ENCODE measurements at places on chromosomes 1 and 21.

- no peak for DNase-seq
These were observed 323.3 kb upstream of the AJAP1 start for GRCh38 chr1:4330805-4331766.

DNA sequence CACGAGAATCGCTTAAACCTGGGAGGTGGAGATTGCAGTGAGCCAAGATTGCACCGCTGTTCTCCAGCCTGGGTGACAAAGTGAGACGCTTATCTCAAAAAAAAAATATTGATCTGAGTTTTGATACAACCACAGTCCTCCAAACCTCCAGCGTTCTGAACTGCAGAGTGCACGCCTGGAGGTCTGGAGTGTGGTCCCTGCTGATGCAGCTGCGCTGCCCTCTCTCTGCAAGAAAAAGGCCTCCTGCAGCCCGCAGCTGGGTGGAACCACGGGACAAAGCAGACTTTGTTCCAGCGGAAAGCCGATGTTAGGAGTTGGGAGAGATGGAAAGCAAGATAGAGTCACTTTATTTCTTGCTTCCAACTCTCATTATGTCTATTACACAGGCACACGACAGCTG, 144.9 kb upstream of the SOD1 start:
- DNase-seq, result no peak

DNA sequence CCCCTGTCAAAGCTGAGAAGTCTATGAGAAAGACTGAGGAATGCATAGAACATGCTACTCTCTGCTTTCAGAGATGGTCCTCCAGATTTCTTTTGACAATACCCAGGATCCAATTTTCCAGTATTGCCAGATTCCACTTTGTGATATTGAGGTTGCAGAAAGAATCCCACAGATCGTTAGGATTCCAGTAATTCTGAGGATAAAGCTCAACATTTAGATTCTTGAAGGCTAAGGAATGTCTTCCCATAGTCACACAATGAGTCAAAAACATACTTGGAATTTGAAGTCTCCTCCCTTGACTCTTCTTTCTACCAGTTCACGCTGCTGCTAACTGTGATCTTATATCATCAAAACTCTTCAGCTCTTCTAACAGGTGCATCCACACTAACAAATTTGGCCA, 57.1 kb downstream of the TNFSF18 start:
- DNase-seq, result no peak

DNA sequence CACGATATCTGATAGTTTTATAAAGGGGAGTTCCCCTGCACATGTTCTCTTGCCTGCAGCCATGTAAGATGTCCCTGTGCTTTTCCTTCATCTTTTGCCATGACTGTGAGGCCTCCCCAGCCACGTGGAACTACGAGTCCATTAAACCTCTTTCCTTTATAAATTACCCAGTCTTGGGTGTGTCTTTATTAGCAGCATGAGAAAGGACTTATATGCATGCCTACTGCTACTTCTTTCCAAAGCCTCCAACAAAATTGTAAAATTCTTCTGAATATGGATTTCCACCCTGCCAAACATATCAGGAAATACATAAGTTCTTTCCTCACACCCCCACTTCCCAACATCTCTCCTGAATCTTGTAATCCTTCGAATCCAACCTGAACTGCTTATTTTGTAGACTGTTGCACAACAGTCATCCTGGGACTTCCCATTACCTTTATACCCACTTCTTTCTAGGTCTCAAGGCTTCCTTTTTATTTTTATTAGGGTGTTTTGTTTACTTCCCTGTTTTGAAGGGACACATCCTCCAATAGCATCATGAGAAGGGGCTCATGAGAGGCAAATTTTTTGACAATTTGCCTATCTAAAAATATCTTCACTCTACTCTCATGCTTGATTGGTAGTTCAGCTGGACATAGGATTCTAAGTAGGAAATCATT, 67.5 kb upstream of the MUTYH start:
- DNase-seq, result no peak

DNA sequence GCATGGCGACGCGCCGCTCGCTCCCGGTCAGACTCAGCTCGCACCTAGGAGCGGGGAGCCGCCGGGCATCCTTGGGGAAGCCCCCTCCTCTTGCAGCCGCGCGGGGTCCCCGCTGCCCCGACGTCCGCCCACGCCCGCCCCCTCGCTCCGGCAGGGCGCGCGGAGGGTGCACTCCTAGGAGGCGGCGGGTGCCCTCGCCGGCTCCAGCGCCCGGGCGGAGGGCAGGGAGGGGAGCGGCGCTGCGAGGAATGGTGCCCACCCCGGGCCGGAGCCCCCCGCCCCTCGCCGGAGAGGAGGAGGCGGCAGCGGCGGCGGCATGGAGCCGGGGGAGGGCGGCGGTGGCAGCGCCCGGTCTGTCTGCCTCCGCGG, 488 bp downstream of the FAM78B start:
- DNase-seq, result no peak

GRCh38 chr1:17688217-17688810, 66.8 kb upstream of the ACTL8 start:
- no peak for DNase-seq

DNA sequence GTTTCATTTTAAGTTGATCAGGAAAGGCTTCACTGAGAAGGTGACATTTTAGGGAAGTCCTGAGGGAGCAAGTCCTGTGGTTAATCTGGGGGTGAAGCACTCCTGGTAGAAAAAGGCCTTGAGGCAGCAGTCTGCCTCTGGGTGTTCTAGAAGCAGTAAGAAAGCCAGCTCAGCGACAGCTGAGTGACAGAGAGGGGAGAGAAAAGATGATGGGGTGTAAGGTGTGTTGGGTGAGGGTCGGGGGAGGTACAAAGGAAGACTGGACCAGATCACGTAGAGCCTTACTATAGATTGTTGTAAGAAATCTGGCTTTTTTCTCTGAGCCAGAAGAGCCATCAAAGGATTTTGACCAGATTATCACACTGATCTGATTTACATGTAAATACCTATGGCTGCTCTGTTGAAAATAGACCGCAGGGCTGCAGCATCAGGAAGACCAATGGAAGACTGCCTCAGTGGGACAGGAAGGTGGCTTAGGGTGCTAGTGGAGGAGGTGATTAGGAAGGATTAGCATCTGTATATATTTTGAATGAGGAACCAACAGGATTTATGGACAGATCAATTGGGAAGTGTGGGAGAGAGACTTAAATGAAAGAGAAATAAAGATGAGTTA, 131.2 kb downstream of the CDC7 start:
- DNase-seq, result no peak

DNA sequence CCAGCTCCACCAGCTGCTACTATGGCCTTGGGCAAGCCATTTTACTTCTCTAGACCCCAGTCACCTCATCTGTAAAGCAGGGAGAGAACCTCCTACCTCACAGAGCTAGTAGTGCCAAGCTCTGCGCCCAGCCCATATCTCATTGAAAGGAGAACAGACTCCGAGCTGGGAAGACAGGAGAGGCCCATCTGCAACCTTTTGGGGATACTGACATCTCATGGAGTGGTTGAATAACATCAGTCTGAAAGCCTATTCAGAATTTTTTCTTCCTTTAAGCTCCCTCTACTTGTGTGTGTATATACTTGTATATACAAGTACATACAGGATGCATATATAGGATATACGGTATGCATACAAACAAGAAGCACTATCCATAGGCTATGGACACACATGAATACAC, 279.5 kb upstream of the POU3F1 start:
- DNase-seq, result no peak

DNA sequence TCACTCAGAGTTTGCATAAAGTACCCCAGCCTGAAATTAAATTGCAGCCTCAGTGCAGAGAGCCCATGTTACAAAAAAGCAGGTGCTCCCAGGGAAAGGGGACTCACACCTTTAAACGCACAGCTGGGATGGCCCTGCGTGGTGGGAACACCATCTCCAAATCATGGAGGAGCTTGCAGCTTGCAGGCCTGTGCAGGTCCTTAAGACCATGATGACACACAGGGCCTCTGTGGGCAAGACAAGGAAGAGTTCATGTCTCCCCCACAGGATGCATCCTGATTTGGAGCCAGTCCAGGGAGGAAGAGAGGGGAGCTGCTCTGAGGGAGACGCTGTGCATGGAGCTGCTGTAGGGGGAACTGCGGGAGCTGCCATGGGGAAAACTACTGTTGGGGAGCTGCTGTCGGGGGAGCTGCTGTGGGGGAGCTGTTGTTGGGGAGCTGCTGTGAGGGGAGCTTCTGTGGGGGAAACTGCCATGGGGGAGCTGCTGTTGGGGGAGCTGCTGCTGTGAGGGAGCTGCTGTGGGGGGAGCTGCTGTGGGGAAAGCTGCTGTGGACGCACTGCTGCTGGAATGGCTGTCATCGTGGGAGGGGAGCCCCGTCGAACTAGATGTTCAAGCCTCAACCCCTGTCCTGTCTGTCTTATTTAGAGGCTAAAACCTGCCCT, 113.9 kb downstream of the MATN1 start:
- no peak for DNase-seq

DNA sequence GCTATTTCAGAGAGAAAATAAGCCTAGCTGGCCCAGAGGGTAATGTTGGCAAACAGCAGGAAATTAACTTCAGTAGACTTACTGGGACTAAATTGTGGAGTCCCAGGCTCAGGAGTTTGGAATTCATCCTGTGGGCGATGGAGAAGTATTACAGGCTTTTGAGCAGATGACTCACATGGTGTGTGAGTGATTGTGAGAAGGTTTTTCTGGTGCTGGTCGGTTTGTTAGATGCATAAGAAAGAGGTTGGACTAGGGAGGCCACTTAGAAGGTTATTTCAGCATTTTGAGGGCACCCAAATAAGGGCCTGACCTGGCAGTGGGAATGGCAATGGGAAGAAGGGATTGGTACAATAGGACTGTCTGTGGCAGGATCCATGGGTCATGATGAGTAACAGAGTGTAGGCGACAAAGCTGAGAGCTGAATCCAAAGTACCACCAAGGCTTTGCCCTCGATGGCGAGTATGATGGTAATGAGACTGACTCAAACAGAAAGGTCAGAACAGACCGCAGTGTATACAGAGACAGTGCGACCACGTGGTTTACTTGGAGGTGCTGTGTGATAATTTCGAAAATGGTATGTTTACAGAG, 69.2 kb upstream of the KIF26B start:
- no peak for DNase-seq

DNA sequence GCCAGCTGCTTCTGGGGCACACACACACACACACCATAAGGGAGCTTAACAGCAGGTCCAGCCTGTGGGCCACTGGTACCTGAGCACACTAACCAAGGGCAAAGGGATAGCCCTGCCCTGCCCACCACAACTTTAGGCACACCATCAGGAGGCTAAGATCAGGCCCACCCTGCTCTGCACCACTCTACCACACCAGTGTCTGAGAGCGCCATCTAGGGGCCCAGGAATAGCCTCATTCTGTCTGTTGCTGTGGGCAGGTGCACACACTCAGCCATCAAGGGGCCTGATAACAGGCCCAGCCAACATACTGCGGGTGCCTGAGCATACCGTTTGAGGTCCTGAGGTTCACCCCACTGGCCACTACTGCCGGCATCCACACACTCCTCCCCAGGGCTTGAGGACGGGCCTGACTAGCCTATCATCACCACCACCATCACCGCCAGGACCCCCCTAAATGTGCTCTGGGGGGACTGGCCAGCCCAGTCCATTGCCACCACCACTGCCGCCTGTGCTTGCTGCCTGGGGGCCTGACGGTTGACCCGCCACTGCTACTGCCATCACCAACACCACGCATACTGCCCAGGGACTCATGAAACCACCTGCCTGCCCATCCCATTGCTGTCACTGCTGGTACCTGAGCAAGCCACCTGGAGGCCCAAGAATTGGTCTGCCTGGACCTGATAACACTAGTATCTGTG, 31.3 kb downstream of the NSL1 start:
- DNase-seq, result peak; percentile 21

GRCh38 chr1:118155106-118155505, 29.9 kb downstream of the SPAG17 start:
- DNase-seq, result no peak

DNA sequence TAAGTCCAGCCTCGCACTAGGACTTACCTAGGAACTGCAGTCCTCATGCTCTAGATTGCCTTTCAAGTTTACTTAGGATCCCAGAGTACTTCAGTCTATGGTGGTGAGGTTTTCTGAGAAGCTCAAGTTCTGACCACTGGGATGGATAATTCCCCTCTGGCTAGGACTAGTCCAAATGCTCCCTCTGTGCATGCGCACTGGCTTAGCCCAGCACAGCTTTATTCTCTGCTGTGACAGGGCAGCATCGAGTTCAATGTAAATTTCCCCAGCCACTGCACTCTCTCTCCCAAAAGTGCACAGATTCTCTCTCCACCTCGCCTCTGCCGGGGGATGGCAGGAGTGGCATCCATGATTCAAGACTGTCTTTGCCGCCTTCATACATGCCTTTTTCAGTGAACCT, 241.6 kb downstream of the ZNF326 start:
- no peak for DNase-seq

DNA sequence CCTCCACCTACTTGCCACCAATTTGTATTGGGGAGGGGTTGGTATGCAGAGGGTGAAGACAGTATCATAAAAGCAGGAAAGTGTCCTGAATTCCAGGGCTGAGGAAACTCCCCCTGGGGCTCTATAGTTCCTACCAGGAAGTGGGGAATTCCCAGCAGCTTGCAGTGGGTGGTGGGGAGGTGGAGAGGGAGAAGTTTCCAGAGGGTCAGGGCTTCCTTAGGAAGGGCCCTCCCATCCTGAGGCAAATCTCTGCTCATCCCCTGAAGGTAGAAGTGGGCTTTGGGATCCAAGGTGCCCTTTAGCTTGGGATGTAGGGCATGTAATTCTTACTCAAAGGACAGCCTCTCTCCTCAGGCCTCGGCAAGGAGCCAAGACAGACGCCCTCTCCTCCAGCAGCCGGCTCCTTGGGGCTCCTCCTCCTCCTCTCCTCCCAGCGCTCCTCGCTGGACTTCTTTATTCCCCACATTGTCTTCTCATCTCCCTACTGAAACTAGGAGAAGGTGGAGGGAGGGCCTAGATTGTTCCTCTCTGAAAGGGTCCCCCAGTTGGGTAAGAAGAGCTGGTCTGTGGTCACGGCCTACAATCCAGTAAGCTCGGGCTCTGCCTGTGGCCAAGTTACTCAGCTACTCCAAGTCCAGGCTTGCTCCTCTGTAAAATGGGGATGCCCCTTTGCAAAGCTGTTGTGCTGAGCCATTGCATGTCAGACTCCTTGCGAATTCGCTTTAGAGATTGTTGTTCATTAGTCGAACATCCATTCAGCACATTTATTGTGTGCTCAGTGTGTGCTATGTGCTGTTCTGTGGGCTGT, 17.9 kb upstream of the CSF1 start:
- no peak for DNase-seq

- DNase-seq, result no peak
These were observed 180.1 kb downstream of the C1orf94 start for GRCh38 chr1:34356853-34357252.

GRCh38 chr1:70948396-70949017, 99.1 kb downstream of the PTGER3 start:
- DNase-seq, result no peak

DNA sequence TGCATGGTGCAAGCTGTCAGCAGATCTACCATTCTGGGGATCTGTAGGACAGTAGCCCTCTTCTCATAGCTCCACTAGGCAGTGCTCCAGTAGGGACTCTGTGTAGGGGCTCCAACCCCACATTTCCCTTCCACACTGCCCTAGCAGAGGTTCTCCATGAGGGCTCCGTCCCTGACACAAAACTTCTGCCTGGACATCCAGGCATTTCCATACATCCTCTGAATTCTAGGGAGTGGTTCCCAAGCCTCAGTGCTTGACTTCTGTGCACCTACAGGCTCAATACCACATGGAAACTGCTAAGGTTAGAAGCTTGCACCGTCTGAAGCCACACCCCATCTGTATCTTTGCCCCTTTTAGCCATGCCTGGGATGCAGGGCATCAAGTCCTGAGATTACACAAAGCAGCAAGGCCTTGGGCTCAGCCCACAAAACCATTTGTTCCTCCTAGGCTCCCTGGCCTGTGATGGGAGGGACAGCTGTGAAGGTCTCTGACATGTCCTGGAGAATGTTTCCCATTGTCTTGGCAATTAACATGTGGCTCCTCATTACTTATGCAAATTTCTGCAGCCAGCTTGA, 117.0 kb upstream of the NFIA start:
- no peak for DNase-seq
